ENCODE measurements at places on chromosomes 3 and 15. TPM values are rescaled to one million over a fixed set of nuclear protein-coding genes. Genes with fewer than 3 reads are reported as not detected.

DNA sequence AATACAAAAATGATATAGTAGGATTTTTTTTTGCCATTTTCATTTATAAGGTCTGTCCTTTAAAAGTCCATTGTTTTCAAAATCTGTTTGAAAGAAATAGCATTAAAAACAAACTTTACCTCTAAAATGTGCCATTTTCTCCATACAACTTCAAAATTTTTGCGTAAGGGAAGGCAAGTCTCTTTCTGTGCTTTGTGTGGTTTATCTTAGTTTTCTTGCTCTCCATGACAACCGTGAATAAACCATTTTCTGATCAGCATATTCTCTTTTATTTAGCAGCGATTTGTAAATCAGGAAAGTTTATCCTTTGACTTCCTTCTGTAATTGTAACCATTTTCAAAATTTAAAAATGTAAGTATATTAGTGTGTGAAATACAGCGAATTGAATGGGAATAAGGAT is 147.9 kb upstream of the CGNL1 start:
- no peaks in the 10 kb centered on the region for H3K27me3 ChIP-seq
- H3K4me3 ChIP-seq: no peak overlapping the region
- H3K27ac ChIP-seq: no peak overlapping the region
- H3K36me3 ChIP-seq: peaks cover 12% of the 10 kb centered on the region
- H3K4me1 ChIP-seq: no peaks in the 10 kb centered on the region
- DNase-seq: peak; percentile 56

GRCh38 chr3:179970746-179971145 is 66.0 kb downstream of the PEX5L start:
- no peak overlapping the region for H3K27ac ChIP-seq
- H3K27me3 ChIP-seq: no peaks in the 10 kb centered on the region
- no peaks in the 10 kb centered on the region for H3K36me3 ChIP-seq
- DNase-seq: no peak

DNA sequence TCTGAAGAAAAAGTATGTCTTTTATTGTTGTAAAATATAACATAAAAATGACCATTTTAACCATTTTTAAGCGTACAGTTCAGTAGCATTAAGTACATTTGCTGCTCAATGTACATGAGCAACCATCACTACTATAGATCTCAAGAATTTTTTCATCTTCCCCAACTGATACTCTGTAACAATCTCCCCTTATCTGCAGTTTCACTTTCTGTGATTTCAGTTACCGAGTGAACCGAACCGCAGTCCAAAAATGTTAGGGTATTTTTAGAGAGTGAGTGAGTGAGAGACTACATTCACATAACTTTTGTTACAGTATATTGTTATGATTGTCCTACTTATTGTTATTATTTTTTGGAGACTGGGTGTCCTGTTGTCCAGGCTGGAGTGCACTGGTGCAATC is 9.0 kb upstream of the SLC25A26 start:
- H3K36me3 ChIP-seq: no peaks in the 10 kb centered on the region
- no peaks in the 10 kb centered on the region for H3K27me3 ChIP-seq
- H3K27ac ChIP-seq: no peak overlapping the region
- no peaks in the 10 kb centered on the region for H3K4me1 ChIP-seq
- DNase-seq: no peak

- H3K27me3 ChIP-seq: no peaks in the 10 kb centered on the region
- H3K4me3 ChIP-seq: no peak overlapping the region
- H3K4me1 ChIP-seq: no peaks in the 10 kb centered on the region
These were observed 31.0 kb upstream of the DLG1 start for GRCh38 chr3:197329382-197329781.

DNA sequence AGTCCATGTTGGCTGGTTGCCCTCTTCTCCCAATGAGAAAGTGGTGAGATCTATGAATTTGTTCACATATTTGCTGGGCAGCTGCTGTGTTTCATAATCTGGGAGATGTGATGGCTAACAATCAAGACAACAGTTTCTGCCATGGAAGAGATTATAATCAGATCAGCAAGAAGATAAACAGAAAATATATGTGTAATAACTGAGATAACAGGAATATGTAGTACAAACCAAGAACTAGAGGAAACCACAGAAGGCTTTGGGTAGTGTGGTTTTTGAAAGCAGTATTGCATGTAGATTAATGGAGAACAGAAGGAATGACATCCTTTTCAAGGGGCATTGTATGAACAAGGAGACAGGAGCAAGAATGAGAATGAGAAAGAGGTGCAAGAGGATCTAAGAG is 12.2 kb upstream of the CSTA start:
- H3K27me3 ChIP-seq: peaks cover 2% of the 10 kb centered on the region
- H3K27ac ChIP-seq: no peak overlapping the region
- H3K4me3 ChIP-seq: no peak overlapping the region
- H3K36me3 ChIP-seq: no peaks in the 10 kb centered on the region

GRCh38 chr3:129577925-129578786 is 28.3 kb downstream of the PLXND1 start:
- peaks cover 39% of the 10 kb centered on the region for H3K4me1 ChIP-seq
- peaks cover 62% of the 10 kb centered on the region for H3K36me3 ChIP-seq
- no peak overlapping the region for H3K4me3 ChIP-seq
- peak; percentile 65 for DNase-seq
- H3K27ac ChIP-seq: peak overlapping the region; percentile 42

GRCh38 chr3:140699516-140700231 is 21.8 kb downstream of the TRIM42 start:
- H3K27me3 ChIP-seq: no peaks in the 10 kb centered on the region
- no peak for DNase-seq
- no peak overlapping the region for H3K4me3 ChIP-seq
- H3K36me3 ChIP-seq: no peaks in the 10 kb centered on the region

DNA sequence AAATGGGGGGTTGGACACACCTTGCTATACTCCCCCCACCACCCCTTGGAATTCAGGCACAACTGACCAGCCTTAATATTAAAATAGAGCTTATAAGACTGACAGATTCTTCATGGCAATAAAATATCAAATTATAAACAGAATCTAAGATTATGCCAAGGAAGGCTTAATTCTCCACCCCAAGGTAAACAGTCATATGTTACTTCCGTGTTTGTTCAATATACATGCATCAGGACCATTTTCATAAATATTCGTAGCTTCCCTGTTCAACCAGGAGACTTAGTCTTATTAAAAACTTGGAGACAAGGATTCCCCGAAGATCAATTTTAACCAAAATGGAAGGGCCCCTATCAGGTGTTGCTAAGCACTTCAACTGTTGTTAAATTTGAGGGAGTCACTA is 13.3 kb upstream of the EHHADH start:
- no peak overlapping the region for H3K4me3 ChIP-seq
- H3K36me3 ChIP-seq: no peaks in the 10 kb centered on the region
- DNase-seq: no peak
- no peaks in the 10 kb centered on the region for H3K4me1 ChIP-seq

DNA sequence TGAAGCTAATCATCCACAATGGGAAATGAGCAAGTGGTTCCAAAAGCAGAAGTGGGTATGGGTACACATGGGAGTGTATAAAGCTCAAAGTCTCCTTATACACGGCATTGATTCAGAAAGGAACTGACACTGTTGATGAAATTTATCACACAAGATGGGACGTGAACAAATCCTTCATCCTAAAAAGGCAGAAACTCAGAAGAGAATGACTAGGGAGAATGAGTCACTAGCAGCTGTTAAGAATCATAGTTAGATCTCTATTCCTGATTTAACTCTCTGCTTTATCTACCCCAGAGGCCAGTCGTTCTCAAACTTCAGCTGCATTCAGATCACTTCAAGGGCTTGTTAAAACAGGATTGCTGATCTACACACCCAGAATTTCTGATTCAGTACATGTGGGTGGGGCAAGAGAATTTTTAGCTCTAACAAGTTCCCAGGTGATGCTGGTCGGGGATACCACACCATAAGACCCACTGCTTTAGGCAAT is 97.7 kb upstream of the PHLDB2 start:
- no peaks in the 10 kb centered on the region for H3K27me3 ChIP-seq
- H3K36me3 ChIP-seq: no peaks in the 10 kb centered on the region
- no peak overlapping the region for H3K4me3 ChIP-seq

- no peaks in the 10 kb centered on the region for H3K4me1 ChIP-seq
- H3K4me3 ChIP-seq: no peak overlapping the region
- H3K27ac ChIP-seq: no peak overlapping the region
- DNase-seq: no peak
- H3K27me3 ChIP-seq: no peaks in the 10 kb centered on the region
- H3K36me3 ChIP-seq: no peaks in the 10 kb centered on the region
These were observed 379.2 kb downstream of the LPP start for GRCh38 chr3:188533172-188533571.

DNA sequence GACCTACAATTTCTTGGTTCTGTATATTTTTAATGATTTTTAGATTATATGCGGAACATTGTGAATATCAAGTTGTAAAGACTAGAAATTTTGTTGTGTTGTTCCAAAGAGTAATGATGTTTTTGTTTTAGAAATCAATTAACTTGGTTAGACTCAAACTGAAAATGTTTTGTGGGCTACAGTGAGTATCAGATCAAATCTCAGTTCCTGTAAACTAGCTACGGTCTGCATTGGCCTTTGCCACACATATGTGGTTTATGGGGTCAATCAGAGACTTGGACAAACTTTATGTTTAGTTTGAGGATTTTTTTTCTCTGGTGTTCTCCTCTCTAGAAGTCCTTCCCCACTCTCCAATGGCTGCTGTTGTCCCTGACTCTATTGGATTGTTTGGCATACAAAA is 308.0 kb upstream of the THRB start:
- H3K36me3 ChIP-seq: no peaks in the 10 kb centered on the region
- H3K27me3 ChIP-seq: no peaks in the 10 kb centered on the region
- H3K4me1 ChIP-seq: no peaks in the 10 kb centered on the region
- no peak overlapping the region for H3K27ac ChIP-seq

DNA sequence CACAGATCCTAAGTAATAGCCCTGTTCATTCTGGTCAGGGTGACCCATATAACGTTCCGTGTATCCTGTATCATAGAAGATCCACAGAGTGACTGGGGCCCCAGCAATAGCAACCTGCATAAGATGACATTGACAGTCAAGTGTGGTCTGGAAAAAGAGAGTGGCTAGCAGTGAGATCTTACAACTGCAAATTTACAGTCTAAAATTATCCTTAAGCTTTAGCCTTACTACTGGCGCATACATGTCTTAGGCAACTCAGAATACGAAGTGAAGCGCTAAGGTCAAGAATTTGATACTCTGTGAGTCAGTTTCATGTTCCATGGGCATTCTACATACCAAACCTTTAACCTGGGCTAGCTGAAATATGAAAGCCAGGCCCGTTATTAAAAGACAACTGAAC is 29.2 kb upstream of the IGDCC4 start:
- H3K27ac ChIP-seq: no peak overlapping the region
- no peaks in the 10 kb centered on the region for H3K4me1 ChIP-seq
- no peak overlapping the region for H3K4me3 ChIP-seq

DNA sequence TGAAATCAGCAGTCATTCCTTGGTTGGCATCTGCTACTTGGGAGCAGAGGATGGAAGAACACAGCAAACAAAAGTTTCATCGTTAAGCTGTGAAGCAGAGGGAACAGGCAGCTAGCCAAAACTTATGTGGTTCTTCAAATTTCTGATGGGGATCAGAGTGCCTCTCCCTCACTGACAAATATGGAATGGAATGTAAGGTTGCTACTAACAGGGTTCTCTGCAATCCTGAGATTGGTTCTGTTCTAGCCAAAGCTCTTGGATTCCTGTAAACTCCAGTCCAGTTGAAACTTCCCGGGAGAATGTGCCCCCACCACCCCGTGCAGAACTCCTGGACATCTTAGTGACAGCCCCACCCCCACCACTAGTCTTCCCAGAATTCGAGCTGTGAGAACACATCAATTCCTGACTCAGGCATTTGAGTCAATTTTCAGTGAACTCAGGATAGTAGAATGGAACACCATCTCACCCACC is 55.9 kb upstream of the PHLDB2 start:
- H3K36me3 ChIP-seq: no peaks in the 10 kb centered on the region
- H3K27me3 ChIP-seq: no peaks in the 10 kb centered on the region
- H3K4me1 ChIP-seq: peaks cover 2% of the 10 kb centered on the region

DNA sequence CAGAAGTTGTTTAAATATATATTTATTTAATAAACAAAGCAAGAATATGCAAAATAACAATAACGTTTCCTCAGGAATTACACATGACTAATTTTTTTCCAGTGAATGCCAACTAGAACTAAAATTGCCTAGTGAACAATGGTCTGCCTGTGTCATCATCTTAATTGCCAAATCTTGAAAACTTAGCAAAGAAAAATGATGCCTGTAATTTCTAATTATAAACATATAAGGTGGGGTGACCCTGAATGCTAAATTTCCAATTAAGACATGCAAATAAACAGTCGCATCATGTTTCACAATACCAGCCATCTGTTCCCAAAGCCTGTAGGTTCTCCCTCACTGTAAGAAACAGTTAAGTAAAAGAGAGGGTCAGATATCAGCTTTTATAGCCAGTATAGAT is 67.6 kb upstream of the PLCL2 start:
- H3K27ac ChIP-seq: no peak overlapping the region
- no peak for DNase-seq
- H3K27me3 ChIP-seq: no peaks in the 10 kb centered on the region
- H3K4me3 ChIP-seq: no peak overlapping the region

DNA sequence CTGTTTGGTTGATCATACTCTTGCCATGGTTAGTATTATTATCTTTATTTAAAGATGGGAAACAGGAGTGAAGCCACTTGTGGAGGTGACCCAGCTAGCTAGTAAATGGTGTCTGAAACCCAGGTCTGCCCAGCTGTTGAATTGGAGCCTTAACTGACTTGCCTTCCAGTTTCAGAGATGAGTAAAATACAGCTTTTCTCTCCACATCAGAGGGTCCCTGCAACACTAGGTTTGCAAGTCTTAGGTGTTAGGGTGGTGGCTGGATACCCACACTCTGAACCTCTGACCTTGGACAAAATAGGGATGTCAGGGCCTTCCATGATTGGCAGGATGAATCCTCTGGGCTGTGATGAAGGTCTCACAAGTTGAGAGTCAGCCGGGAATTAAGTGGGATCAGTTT is 4.1 kb downstream of the FLNB start:
- peaks cover 41% of the 10 kb centered on the region for H3K4me1 ChIP-seq
- no peak overlapping the region for H3K4me3 ChIP-seq
- peaks cover 2% of the 10 kb centered on the region for H3K27me3 ChIP-seq
- H3K36me3 ChIP-seq: no peaks in the 10 kb centered on the region

GRCh38 chr3:107035176-107035575 is 342.1 kb upstream of the CCDC54 start:
- no peaks in the 10 kb centered on the region for H3K27me3 ChIP-seq
- H3K36me3 ChIP-seq: no peaks in the 10 kb centered on the region
- DNase-seq: no peak
- H3K4me1 ChIP-seq: no peaks in the 10 kb centered on the region
- H3K4me3 ChIP-seq: no peak overlapping the region

GRCh38 chr3:114221165-114221880 is 16.1 kb downstream of the ZNF80 start:
- H3K36me3 ChIP-seq: no peaks in the 10 kb centered on the region
- H3K27ac ChIP-seq: no peak overlapping the region
- no peaks in the 10 kb centered on the region for H3K27me3 ChIP-seq
- no peak overlapping the region for H3K4me3 ChIP-seq
- no peaks in the 10 kb centered on the region for H3K4me1 ChIP-seq

- no peaks in the 10 kb centered on the region for H3K27me3 ChIP-seq
- H3K27ac ChIP-seq: no peak overlapping the region
- no peaks in the 10 kb centered on the region for H3K4me1 ChIP-seq
- DNase-seq: no peak
- no peak overlapping the region for H3K4me3 ChIP-seq
These were observed 47.9 kb upstream of the LIPC start for GRCh38 chr15:58383876-58384275.

GRCh38 chr3:151971814-151972579 is 98.6 kb downstream of the SUCNR1 start:
- H3K4me3 ChIP-seq: no peak overlapping the region
- no peaks in the 10 kb centered on the region for H3K4me1 ChIP-seq
- no peak overlapping the region for H3K27ac ChIP-seq
- no peaks in the 10 kb centered on the region for H3K36me3 ChIP-seq
- H3K27me3 ChIP-seq: no peaks in the 10 kb centered on the region
- no peak for DNase-seq

Gene KIF15
- polyA plus RNA-seq: 10.3 TPM

Gene C3orf20
- 0.11 TPM for polyA plus RNA-seq

Gene BSN
- polyA plus RNA-seq: 1.2 TPM

Gene C3orf85
- polyA plus RNA-seq: not detected

Gene MYRIP
- 0.93 TPM for polyA plus RNA-seq

Gene SKOR1
- polyA plus RNA-seq: 0.34 TPM

Gene UBXN7
- polyA plus RNA-seq: 17.1 TPM

All from muscle of leg (tissue), 16 donors.